ENCODE measurements at places on chromosomes 6 and 20.

DNA sequence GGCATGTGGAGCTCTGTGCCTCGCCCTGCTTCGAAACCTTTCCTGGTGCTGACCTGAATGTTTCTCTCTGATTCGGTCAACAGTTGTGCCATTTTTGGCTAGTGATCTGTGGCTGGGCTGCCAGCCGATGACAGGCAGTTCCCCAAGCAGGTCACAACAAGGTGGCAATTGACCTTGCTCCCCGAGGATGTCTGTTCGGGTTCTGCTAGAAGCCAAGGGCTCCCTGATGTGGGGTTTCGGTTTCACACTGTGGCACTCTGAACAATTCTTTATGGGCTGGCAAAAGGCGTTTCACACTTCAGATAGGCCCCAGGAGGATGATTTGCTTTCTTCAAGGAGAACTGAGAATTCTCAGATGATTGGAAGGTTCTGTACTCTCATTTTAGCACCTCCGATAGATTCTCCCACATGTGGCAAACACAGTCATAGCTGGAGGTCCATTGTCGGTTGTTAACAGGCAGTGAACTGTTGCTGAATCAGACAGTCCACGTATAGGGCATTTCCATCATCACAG lies 135.6 kb downstream of the SLC24A3 start:
- no peak for DNase-seq

DNA sequence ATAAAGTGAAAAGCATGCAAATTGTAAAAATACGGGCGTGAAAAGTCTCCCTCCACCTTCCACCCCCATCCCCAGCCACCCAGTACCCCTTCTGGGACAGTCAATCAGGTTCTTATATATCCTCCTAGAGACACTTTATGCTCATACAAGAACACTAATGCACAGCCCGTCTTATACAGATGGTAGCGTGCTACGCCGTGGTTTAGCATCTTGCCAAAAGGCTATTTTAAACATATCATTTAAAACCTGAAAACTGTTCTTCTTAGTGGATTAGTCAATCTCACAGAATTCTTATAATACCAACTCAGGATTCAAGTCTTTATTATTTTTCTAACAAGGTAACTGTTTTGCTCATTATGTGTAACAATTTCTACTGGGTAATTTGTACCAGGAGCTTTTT lies 57.2 kb upstream of the MRPS10 start:
- no peak for DNase-seq

- no peak for DNase-seq
Observed at GRCh38 chr6:143864234-143864633, at the start of gene ZC2HC1B. Gene ZC2HC1B, plus strand, starts transcription at chr6:143864474. Its CDS starts 66 bp downstream, at chr6:143864540.

GRCh38 chr20:62303062-62303339 lies 204 bp downstream of the ADRM1 start:
- no peak for DNase-seq

DNA sequence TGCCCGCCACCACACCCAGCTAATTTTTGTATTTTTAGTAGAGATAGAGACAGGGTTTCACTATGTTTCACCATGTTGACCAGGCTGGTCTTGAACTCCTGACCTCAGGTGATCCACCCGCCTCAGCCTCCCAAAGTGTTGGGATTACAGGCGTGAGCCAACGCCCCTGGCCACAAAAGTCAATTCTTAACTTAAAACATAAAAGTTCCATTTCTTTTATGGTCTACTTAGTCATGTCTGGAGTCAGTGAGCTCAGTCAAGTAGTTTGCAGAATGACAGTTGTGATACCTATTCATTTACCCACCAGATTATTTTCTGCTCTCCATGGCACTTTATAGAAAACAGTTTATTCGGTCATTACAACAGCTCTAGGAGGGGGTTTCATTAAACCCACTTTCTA lies 103.1 kb upstream of the ESR1 start:
- no peak for DNase-seq

- DNase-seq, result peak; percentile 9
Observed at GRCh38 chr6:32692019-32692418, 25.6 kb upstream of the HLA-DQB1 start.

- no peak for DNase-seq
Observed at GRCh38 chr6:132495604-132496079, 17.3 kb downstream of the STX7 start.

DNA sequence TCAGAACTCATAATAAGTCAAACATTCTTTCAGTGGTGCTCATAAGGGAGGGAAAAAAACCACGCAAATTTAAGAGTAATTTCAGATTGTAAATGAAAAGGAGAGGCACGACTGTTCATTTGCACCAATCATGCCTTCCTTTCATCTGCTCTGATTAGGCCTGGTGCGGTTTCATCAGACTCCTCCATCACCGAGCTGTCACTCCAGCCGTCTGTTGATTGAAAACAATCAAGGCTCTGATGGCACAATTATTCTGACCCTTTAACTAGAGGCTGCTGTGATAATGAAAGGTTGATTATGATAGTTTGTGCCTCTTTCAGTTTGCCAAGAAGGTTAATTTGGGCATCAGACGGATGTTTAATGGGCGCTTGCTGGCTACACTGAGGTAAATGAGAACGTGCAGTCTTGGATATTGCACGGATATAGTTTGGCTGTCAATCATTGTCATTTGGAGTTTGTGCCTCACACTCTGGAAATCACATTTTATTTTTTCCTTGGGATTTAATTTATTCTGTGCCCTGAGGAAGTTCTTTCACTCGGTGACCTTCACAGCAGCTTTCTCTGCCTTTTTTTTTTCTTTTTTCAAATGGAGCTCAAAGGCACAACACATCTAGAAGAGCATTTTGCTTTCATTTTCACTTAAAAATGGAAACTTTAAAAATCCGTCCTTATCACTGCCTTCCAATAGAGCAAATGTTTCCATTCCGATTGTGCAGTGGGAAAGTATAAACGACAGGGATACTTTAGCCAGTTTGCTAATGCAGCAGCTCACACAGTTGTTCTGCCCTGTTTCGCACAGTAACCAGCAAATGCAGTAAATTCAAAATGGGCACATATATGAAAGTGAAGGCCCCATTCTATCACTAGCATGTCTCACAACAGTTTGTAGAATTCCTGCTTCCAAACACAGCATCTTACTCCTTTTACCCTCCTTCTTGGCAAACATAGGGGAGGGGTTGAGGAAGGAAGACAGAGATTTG lies 172.8 kb downstream of the KLHL32 start:
- no peak for DNase-seq

DNA sequence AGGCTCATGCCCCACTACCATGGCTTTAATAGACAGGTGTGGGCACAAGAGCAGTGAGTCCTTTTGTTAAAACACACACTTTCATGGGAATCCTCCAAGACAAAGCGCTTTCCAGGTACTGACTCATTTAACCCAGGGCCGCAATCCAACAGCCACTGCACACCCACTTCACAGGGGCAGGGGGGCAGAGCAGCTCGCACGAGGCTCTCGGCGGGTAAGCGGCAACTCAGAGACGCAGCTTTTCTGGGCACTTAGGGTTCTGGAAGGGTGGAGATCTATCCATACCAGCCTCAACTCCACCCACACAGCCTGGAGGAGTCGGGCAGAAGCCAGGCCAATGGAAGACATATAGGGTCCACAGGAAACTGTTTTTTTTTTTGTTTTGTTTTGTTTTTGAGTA lies 28.6 kb downstream of the PSMG4 start:
- no peak for DNase-seq

DNA sequence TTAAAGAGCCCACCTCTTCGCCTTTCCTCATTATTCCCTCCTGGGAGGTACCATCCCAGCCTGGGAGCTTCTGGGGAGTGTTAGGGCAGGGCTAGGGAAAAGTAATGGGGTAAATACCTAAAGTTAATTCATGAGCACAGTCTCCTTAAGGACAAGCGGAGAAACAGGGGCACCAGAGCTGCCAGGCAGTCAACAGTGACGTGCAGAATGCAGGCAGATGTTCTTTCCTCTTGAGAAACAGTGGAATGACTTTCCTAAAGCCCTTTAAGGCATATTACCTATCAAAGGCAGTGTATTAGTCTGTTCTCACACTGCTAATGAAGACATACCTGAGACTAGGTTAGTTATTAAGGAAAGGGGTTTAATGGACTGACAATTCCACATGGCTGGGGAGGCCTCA lies 76.3 kb downstream of the RNF144B start:
- DNase-seq, result no peak

DNA sequence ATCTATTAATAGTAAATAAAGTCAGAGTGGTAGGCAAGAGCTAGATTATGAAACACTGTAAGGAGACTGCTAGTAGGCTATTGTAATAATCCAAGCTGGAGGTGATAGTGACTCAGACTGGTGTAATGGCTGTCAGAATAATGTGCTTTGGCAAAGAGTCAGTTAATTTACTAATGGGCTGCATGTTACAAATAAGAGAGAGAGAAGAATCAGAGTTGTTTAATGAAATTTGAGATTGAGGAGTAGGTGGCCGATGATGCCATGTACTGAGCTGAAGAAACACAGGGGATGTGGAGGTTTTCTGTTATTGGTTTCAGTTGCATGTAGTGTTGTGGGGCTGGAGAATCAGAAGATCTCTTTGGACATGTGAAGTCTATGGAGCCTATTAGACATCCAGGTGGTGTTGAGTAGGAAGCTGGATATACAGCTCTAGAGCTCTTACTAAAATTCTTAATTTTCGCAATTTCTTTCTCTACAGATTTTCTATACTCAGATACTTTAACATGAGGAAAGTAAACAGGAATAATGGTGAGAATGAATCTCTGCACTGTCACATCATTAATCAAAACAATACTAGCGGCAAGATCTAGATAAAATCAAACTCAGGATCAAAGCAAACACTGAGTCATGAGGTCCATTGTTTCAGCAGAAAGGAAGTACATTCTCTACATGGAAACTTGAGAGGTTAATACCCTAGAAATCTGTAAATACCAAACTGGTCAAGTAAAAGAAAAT lies 167.7 kb downstream of the SIM1 start:
- DNase-seq, result peak; percentile 92

DNA sequence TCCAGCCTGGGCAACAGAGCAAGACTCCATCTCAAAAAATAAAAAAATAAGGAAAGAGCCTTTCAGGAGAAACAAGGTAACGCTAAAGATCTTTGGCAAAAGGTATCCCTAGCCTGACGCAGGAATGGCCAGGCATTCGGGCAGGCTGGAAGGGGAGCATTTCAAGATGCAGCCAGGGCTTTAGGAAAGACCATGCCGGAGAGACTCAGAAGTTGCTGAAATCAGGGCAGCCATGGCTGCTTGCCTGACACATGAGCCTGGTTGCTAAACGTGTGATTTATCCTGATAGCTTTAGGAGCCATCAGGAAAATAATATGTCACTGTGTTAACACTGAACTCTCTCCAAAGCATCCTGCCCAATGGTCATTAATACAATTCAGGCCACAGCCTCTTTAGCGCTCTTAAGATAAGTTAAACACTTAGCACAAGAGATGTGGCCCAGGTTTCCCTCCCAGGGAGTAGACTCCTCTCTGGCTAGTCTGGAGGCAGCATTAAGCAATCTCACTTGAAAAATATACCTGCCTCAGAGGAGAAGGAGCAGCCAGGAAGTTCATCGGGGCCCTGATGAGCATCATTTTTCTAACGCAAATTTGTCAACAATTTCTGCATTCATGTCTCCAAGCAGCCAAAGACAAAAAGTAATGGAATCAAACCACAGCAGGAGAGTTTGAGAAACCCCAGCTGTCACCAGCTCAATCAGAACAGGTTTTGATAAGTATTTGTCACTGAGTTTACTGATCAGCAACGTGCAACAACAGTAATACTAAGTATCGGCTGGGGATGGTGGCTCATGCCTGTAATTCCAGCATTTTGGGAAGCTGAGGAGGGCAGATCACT lies 200.0 kb downstream of the ZMYND8 start:
- no peak for DNase-seq

- DNase-seq, result no peak
Observed at GRCh38 chr6:40568062-40568708, 19.0 kb downstream of the LRFN2 start.

DNA sequence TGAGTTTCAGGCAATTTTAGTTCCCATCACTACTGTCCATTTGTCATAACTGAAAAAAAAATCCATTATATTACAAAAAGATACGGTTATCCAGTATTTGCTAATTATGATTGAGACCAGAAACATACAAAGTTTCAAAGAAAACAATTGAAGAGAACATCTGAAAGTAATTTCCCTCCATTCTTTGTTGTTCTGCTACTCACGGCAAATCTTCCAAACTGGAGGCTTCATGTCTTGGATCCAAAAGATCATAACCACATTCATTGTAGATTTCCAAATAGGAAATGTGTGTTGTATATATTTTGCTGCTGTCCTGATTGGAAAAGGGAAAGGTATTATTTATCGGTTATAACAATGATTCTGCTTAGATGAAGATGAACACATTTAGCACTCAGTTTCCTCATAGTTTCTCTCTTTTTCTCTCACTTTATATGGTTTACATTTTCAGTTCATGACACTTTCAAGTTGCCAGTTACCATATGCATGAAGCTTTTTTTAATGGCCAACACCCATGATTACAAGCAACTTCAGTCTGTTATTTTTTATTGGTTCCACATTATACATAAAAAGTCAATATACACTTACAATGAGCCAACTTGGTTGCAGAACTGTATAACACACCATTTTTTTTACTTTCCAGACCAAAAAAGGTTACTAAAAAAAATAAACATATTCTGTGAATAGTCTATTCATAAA lies 90.4 kb downstream of the KIF6 start:
- DNase-seq, result no peak

- DNase-seq, result peak; percentile 72
Observed at GRCh38 chr6:38493931-38494547, 145.7 kb downstream of the BTBD9 start.
